ENCODE measurements at places on chromosomes 2 and 18. TPM values are rescaled to one million over a fixed set of nuclear protein-coding genes. Genes with fewer than 3 reads are reported as not detected.

GRCh38 chr2:21135585-21135984 lies 11.8 kb downstream of the TDRD15 start:
- H3K27ac ChIP-seq, result no peak overlapping the region
- H3K36me3 ChIP-seq, result no peaks in the 10 kb centered on the region
- H3K4me3 ChIP-seq, result no peak overlapping the region
- DNase-seq, result no peak

GRCh38 chr2:219542931-219543595 lies 546 bp downstream of the CHPF start:
- no peaks in the 10 kb centered on the region for H3K4me1 ChIP-seq
- no peaks in the 10 kb centered on the region for H3K36me3 ChIP-seq
- no peaks in the 10 kb centered on the region for H3K27me3 ChIP-seq
- no peak for DNase-seq

GRCh38 chr2:111121028-111121827 lies 514 bp downstream of the BCL2L11 start:
- no peaks in the 10 kb centered on the region for H3K36me3 ChIP-seq
- DNase-seq, result peak; percentile 35
- H3K4me3 ChIP-seq, result peak overlapping the region; percentile 86
- H3K27ac ChIP-seq, result peak overlapping the region; percentile 63

Gene DNAH6
- total RNA-seq, result 3.1 TPM

- H3K36me3 ChIP-seq, result no peaks in the 10 kb centered on the region
- H3K27me3 ChIP-seq, result no peaks in the 10 kb centered on the region
- peak overlapping the region; percentile 83 for H3K4me3 ChIP-seq
Observed at GRCh38 chr2:85133751-85134254, 611 bp downstream of the TCF7L1 start.

Gene ABCG5
- not detected for total RNA-seq

Gene PRKAG3
- not detected for total RNA-seq

DNA sequence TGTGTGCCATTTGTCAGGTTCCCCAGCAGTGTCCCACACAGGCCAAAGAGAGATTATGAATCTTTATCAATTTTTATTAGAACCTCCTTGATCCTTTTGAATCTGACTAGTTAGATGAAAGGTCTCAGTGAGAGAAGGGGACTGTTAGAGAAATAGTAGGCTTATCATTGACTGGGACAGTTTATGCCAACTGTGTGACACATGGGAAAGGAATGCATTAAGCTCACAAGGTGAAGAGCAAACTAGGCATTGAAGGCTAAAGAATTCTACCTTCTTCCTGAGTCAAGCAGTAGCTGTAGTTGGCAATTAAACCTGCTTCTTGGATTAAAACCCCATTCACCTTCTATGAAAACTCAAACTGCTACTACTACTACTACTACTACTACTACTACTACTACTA lies 389.6 kb upstream of the CDH19 start:
- H3K4me1 ChIP-seq, result no peaks in the 10 kb centered on the region
- H3K4me3 ChIP-seq, result no peak overlapping the region

GRCh38 chr2:17813742-17814473 lies 2.4 kb upstream of the MSGN1 start:
- no peak overlapping the region for H3K4me3 ChIP-seq
- H3K4me1 ChIP-seq, result no peaks in the 10 kb centered on the region
- peak; percentile 23 for DNase-seq
- peak overlapping the region; percentile 1 for H3K27ac ChIP-seq
- H3K27me3 ChIP-seq, result no peaks in the 10 kb centered on the region

Gene SEMA4C
- 51.0 TPM for total RNA-seq

- H3K27me3 ChIP-seq, result no peaks in the 10 kb centered on the region
- H3K36me3 ChIP-seq, result no peaks in the 10 kb centered on the region
- no peak overlapping the region for H3K27ac ChIP-seq
- H3K4me3 ChIP-seq, result no peak overlapping the region
- no peaks in the 10 kb centered on the region for H3K4me1 ChIP-seq
Observed at GRCh38 chr2:100208141-100208770, 65.9 kb upstream of the AFF3 start.

Gene UGT1A5
- total RNA-seq, result not detected

Measured in uterus (tissue), 4 donors.